ENCODE measurements at places on chromosomes 2 and 18. TPM values are rescaled to one million over a fixed set of nuclear protein-coding genes. Genes with fewer than 3 reads are reported as not detected.

CASP8 gene
- 7.6 TPM for total RNA-seq

AMER3 gene
- not detected for total RNA-seq

SAG gene
- not detected for total RNA-seq

CFAP221 gene
- total RNA-seq: 1.2 TPM

RMND5A gene
- total RNA-seq: 42.5 TPM

MTLN gene
- 40.8 TPM for total RNA-seq

POTEJ gene
- not detected for total RNA-seq

C1GALT1C1L gene
- not detected for total RNA-seq

ASPRV1 gene
- total RNA-seq: 0.78 TPM

AAK1 gene
- total RNA-seq: 16.2 TPM

PROC gene
- 479 TPM for total RNA-seq

TUBB8B gene
- total RNA-seq: not detected

SERPINB7 gene
- total RNA-seq: not detected

NMUR1 gene
- 0.30 TPM for total RNA-seq

STPG4 gene
- total RNA-seq: not detected

OTOS gene
- not detected for total RNA-seq

SLC4A3 gene
- 0.20 TPM for total RNA-seq

WDR35 gene
- total RNA-seq: 1.5 TPM

TUBA4B gene
- total RNA-seq: not detected

HEATR5B gene
- total RNA-seq: 7.7 TPM

Data from left lobe of liver (tissue), 2 donors.